Tracheal epithelial cell (primary cell): ENCODE measurements at places on chromosomes 1 and 21. TPM values are rescaled to one million over a fixed set of nuclear protein-coding genes. Genes with fewer than 3 reads are reported as not detected.

The PHGDH gene
- 136 and 198 TPM in 2 replicates for total RNA-seq

The TBX19 gene
- 0.85 and 0.96 TPM in 2 replicates for total RNA-seq

The HSD3B2 gene
- total RNA-seq: not detected in 2 replicates

The REN gene
- not detected in 2 replicates for total RNA-seq

The RNU1-2 gene
- total RNA-seq: under 0.01 TPM in 2 replicates
